CD4-positive, alpha-beta T cell (primary cell): ENCODE measurements at places on chromosomes 16 and 17. TPM values are rescaled to one million over a fixed set of nuclear protein-coding genes. Genes with fewer than 3 reads are reported as not detected.
A peak's percentile ranks its signal among the peaks of the same experiment; 100 is the strongest.

DNA sequence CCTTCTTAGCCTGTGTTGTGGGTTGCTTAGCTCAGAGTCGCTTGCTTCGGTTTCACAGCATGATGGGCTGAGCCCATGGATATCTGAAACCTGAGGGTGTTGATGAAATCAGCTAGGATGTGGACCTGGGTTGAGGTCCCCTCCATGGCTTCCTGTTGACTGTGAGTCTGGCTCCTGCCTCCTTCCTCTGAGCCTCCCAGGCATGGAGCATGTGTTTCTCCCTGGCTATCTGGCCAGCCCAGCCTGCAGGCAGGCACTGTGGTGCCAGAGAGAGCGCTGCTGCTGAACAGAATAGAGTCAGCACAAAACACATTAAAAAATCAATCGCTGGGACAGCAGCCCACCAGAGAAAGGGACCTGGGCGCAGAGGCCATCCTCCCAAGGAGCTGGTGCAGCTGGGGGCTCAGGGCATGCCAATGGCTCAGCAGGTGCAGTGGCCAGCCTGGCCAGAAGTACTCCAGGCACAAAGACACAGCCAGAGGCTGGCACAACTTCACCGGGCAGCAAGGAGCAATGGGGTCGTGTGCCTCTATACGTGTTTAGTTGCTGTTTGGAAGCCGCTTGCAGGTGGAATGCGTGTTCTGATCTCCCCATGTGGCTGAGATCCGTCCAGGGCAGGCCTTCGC is 28.3 kb upstream of the GPRC5C start:
- no peak for DNase-seq

DNA sequence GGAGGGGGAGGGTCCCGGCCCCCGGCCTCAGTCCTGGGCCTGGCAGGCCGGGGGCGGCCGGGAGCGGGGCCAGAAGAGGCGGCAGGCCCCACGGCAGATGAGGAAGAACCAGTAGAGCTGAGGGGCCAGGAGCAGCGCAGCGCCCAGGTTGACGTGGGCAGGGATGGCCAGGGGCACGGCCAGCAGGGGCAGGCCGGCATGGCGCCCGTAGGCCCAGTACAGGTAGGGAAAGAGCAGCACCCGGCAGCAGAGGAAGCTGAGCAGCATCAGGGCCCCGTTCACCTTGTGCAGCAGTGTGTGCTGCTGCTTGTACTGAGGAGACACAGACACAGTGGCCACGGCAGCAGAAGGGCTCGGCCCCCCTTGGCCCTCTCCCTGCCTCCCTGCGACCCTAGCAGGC is 2.2 kb downstream of the C16orf92 start:
- no peak for DNase-seq

DNA sequence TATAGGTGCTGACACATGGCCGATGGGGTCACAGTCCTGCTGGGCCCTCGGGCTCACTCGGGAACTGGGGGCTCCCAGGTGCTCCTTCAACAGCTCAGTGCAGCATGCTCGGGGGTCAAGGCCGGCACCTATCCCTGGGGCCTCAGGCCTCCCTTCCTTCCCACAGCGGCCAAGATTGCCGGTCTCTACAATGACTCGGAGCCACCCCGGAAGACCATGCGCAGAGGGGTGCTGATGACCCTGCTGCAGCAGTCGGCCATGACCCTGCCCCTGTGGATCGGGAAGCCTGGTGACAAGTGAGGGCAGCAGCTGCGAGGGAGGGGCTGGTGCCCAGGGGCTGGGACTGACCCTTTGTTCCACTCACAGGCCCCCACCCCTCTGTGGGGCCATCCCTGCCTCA is 6.9 kb downstream of the SULT1A2 start:
- no peak for DNase-seq

DNA sequence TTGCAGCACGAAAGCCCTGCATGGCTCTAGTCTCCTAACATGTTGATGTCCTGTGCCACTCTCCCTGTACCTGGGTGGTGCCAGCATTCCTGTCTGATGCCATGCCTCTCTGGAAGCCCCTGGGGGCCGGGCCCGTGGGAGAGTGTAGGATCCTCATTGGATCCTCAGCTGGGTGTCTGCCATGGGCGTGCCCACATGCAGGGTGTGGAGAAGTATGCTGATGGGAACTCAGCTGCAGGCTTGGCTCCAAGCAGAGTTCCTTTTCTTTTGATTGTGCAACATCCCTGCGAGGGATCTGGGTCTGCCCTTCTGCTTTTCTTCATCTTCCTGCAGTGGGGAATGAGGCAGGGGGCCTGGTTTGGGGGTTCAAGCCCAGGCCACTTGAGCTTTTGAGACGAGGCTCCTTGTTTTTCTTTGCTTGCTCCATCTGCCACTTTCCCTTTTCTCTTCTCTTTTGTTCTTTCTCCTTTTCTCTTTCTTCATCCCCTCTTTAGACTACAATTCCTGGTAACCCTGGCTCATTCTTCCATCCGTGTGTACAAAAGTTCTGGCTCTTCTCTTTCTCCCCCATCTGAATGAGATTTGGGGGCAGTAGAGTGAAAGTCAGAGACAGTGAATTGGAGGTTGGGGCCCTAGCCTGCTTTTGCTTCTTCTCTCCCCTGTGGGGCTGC is 32.9 kb downstream of the KSR1 start:
- no peak for DNase-seq

DNA sequence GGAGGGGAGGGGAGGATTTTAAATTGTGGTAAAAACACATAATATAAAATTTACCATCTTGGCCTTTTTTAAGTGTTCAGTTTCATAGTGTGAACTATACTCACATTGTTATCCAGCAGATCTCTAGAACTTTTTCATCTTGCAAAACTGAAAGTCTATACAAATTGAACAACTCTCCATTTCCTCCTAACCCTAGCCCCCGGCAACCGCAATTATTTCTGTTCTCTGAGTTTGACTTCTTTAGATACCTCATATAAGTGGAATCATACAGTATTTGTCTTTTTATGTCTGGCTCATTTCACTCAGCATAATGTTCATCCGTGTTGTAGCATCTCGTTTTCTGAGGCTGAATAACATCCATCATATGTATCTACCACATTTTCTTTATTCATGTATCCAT is 30.0 kb upstream of the MRTFB start:
- no peak for DNase-seq

DNA sequence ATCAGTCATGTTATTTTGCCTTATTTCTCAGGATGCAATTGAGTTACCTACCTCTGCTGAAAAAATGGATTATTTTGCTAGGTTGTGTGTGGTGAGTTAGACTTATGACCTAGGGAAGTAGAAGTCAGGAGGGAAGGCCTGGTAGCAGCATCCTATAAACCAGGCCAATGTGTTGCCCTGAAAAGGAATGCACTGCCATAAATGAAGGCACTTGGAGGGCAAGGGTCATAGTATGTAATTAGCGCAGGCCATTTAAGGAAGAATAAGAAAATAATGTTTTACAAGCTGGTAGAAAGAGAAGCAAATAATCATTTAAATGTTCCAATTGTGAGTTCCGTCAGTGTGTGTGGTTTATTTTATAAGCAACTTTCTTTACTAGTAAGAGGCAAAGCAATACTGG is 698.8 kb downstream of the KCNJ2 start:
- no peak for DNase-seq

DNA sequence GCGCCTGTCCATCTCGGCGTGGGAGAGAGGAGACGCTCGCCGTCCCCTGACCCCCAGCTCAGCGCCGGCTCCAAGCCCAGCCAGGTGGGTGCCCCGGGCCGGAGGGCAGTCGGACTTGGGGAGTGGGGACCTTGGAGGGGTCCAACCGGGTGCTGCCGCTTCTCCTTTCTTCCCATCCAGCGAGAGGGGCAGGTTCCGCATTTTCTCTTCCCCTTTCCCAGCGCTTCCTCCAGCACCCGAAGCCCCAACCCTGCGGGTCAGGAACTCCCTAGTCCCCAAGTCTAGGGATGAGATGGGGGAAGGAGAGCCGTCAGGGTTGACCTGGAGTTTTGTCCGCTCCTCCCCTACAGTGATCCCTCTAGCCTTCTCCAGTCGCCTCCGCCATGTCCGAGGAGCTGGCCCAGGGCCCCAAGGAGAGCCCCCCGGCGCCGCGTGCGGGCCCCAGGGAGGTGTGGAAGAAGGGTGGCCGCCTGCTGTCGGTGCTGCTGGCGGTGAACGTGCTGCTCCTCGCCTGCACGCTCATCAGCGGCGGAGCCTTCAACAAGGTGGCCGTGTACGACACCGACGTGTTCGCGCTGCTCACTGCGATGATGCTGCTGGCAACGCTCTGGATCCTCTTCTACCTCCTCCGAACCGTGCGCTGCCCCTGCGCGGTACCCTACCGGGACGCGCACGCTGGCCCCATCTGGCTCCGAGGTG is at the start of gene OTOP2:
Gene OTOP2 (plus strand): TSS at position 24 of the 699 bp plus-strand sequence. CDS start 360 bp downstream, at position 384.
- DNase-seq, result no peak

DNA sequence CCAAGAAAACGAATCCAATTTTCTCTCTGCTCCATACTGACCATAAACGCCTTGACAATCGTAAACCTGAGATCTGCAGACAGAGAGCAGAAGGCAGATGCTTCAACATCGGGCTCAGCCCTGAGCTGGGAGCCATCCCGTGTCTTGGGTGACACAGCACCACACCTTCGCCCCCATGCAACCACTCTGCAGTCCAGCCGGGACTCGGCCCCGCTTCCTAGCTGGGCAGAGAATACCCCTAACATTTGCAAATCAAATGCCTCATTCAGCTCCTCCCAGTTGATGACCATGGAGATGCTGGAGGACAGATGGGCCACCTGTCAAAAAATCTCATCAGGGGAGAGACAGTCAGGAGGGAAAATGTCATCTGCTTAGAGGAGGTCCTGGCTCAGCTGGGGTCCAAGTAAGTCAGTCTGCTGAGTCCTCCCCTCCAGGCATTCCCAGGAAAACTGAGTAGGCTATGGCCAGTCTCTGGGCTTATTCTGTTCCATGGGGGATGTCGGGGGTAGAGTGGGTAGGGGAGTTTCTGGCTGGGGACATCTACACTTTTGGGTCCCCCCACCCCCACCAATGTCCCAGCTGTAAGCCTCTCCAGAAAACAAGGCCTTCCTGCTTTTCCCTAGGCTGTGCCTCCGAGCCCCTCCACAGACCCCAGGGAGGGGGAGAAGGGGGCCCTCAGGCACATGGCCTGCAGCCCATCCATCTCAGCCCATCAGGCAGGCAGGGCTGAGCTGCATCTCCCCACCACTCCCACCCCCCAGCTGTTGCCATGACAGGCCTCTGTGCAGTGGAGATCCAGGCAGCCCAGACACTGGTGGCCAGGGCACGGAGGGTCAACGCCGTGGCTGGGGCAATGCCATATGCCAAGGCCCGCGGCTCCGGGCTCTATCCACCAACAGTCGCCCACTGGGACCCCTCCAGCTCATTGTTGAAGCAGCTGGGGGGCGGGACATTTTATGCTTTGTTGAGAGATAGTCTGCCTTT is 158.6 kb downstream of the AXIN2 start:
- DNase-seq, result no peak

DNA sequence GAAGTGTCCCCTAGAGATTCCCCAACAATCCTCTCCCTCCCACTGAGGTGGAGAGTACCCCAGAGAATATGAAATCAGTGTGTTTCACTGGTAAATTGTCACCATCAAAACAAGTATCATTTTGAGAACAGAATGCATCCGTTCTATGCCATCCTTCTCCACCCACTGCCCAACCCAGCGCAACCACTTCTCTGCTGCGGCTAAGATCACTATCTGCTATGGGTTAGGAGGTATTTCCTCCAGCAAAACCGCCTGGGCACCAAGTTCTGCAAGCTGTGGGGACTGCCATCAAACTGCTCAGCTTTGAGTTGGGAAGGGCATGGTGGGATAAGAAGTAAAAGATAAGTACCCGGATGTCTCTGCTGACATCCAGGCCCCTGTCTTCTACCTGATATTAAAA is 24.4 kb downstream of the CNTNAP1 start:
- peak; percentile 34 for DNase-seq

DNA sequence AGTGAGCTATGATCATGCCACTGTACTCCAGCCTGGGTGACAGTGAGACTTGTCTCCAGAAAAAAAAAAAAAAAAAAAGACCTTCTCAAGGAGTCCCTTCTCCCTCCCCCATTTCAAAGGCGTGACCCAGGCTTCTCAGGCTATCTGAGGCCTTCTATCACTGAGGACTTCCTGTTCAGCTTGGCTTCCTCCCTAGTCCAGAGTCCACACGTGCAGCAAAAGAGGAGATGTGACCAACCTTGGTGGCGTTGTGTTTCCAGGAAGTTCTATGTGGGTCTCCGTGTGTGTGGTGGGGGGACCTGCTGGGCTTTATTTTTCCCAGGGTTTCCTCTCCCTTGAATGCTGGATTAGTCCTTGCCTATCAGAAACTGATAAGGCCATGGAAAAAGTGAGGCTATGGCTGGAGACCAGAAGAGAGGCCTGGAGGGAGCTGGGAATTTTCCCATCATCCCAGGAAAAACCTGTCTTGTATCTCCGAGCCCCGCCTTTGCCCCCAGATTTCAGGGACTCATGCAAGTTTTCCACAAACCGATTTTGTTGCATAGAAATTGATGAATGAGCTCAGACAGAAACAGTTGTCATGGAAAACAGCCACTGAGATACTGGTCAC is 148.1 kb downstream of the SALL1 start:
- no peak for DNase-seq

DNA sequence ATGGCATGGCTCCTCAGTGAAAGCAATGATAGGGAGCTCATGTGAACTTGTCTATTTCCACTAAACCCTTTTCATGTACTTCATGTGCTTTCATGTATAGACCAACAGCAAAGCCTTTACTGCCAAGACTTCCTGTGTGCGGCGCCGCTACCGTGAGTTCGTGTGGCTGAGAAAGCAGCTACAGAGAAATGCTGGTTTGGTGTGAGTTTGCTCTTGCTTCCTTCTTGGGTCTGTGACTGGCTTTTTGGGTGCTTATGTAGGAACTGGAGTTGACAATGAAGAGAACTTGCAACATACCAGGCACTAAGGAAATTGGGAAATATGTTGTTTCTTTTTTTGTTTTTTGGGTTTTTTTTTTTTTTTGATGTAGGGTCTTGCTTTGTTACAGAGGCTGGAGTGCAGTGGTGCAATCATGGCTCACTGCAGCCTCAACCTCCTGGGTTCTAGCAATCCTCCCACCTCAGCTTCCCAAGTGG is 5.7 kb downstream of the SNX11 start:
- peak; percentile 44 for DNase-seq

GRCh38 chr17:58248955-58249269 is 10.5 kb downstream of the LPO start:
- no peak for DNase-seq

Gene PCGF2
- total RNA-seq, result not detected

Gene MEIOB
- total RNA-seq, result not detected

Gene CDH16
- total RNA-seq, result not detected

Gene CACNG5
- not detected for total RNA-seq

Gene TPSAB1
- 0.22 TPM for total RNA-seq
